Cardiac septum (tissue), 1 donor: ENCODE measurements at places on chromosomes 12 and 14. TPM values are rescaled to one million over a fixed set of nuclear protein-coding genes. Genes with fewer than 3 reads are reported as not detected.
A peak's percentile ranks its signal among the peaks of the same experiment; 100 is the strongest.

CRACR2A gene
- 2.3 TPM for total RNA-seq

EPYC gene
- not detected for total RNA-seq

GPHB5 gene
- not detected for total RNA-seq

TAS2R30 gene
- total RNA-seq: 2.2 TPM

TSFM gene
- total RNA-seq: 47.7 TPM

SERPINA9 gene
- total RNA-seq: not detected

DNA sequence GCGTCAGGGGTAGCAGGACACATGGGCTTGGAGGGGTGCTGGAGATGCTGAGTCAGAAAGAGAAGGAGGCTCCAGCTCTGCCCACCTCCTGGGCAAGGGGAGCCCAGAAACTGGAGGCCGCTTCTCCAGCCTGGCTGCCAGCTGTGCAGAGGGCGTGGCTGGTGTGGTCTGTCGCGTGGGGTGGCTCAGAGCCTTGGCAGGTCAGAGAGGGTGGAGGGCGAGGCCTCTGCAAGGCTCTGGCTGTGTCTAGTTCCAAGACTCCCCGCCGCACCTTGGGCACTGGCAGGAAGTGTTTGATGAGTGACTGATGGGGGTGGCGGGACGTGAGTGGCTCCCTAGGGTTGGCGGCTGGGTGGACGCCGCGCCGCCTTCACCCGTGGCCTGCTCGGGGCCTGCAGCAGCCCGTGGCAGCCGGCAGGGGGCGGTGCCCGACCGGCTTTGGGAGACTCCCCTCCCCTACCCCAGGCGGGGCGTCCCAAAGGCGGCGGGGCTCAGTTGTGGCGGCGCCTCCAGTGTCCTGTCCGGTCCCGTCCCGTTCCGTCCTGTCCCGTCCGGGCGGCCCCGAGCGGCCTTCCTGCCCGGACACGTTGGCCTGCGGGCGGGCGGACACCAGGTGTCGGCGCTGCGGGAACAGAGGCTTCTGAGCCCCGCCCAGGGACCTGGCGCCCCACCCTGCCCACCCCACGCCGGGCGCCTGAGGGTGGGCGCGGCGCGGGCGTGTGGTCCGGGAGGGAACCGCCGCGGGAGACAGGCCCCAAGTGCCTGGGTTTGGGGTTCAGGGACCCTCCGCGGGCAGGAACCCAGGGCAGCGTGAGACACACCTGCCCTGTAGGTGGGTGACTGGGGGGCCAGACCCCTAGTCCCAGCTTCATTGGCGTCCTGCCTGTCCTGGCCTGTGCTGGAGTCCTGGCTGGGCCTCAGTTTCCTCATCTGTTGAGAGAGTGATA is 39.7 kb downstream of the KRT80 start:
- DNase-seq: peak; percentile 88

DNA sequence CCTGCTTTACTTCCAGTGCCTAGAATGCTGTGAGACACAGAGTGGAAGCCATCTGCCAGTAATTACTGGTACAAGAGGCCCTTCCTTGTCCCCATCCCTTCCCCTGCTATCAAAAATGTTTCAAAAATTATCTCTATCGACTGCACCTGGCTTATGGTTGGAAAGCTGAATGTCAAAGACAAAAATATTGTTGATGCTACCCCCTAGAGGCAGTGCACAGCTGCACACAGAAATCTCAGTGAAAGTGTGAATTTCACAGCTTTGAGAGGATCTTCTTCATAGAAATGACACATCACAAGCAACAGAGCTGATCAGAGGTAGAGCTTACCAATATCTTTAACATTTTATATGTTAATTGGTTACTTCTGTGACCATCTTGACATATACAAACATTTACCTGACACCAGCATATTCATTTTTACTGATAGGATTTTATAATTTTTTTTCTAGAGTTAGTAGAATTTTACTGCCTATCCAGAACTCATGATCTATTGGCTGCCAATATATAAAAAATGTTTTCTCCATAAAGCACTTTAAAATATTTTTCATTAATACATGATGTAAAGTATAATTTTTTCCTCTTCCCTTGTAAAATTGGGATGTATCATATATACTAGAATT is 138.0 kb downstream of the AACS start:
- no peak for DNase-seq

DNA sequence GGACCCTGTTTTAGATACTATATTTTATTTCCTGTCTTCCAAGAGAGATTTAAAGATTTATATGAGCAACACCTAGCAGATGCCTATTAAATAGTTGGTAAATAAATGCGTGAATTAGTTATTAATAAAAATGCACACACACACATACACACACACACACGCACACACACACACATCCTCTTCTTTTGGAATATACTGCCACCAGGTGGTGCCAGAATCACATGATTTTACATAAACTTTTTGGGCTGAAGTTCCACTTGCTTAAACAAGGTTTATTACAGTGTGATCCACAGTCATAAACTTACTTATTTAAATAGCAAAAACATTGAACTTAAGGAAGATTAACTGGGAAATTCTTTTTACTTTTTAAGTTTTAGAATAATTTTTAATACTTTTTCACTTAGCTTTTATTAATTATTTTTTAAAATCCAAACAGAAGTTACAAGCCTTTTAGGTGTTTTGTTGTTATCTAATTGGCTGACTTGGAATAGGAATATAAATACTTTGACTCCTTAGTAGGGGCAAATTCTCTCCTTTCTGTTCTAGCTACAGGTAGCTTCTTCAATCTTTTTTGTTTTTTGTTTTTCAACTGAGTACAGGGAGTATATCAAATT is 17.5 kb downstream of the RAD51B start:
- no peak for DNase-seq

- DNase-seq: no peak
Observed at GRCh38 chr12:53674977-53675700, 744 bp downstream of the ATP5MC2 start.

- no peak for DNase-seq
Observed at GRCh38 chr14:96953087-96953874, 156.1 kb downstream of the VRK1 start.

GRCh38 chr12:63795032-63795687 is 15.5 kb downstream of the RXYLT1 start:
- DNase-seq: no peak

- DNase-seq: no peak
Observed at GRCh38 chr12:22635812-22636211, 10.8 kb downstream of the ETNK1 start.

DNA sequence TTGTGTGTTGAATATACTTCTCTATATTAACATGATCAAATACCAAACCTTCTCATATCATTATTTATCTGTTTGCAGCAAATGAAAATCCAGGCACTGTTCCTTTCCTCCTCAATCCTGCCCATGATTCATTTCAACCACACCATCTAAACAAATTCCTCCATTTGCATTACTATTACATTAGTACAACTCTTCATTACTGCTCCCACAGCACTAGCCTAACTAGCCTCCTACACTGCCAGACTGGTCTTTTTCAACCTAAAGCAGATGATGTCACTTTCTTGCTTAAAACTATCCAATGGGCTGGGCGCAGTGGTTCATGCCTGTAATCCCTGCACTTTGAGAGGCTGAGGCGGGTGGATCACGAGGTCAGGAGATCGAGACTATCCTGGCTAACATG is 117.3 kb upstream of the MYF6 start:
- DNase-seq: no peak

DNA sequence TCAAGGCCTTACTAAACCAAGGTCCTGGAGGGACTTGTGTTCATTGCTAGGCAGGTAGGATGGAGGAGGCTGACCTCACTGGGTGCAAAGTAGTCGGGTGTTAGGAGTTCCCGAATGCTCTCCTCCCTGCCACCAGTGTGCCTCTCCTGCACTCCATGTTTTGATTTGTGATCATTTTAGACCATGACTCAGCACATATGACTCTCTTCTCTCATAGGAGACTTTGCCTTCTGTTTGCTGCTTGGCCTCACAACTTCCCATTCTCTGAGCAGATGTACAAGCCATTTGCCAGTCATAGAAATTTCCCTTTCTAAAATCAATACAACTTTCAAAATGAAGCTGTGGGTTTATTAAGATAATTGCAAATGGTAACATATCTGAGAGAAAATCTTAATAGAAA is 46.6 kb upstream of the LRIG3 start:
- no peak for DNase-seq

GRCh38 chr12:108857158-108857407 is 300 bp downstream of the SSH1 start:
- DNase-seq: no peak
